ENCODE measurements at places on chromosomes 3 and 15.

DNA sequence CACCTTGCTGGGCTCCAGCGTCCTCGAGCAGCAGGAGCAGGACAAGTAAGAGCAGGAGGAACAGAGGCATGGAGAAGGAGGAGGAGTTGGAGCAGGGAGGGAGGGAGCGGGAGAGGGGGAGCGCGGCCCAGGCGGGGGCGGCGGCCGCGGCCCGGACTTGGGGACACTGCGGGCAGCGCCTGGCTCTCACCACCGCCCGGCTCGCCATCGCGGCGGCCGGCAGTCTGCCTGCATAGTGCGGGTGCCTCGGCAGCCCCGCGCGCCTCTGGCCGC is 440 bp downstream of the DCBLD2 start:
- peak; percentile 27 for DNase-seq

DNA sequence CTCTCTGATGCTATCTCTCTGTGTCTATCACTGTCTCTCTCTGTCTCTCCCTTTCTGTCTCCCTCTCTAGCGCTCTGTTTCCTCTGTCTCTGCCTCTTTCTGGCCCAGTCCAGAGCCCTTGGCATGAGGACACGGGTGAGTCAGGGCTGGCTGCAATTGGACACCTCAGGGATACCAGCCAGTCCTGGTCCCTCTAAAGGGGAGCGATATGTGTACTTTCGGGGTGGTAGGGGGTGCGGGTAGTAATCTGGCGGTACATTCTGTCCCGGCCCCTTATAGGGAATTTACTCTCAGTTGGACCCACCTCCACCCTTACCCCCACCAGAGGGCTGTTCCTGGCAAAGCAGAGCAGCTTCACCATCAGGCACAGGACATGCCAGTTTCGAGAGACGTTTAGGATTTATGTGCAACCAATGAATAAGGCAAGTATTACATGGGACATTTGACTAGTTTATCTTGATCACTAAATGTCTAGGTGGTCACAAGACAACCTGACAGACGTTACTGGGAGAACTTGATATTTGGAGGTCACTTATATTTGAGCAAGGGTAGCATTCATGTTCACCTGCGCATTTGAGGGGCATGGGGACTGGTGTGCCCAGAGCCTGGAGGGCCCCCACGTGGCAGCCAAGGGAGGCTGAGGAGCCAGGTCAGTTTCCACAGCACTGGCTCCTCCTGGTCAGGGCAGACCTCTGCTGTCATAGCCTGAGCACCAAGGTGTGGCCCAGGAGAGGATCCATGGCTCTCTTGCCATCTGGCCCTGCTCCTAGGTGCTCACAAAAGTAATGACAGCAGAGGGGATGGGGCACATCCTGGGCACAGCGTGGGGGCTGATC is 256.1 kb downstream of the PLCL2 start:
- DNase-seq = no peak

GRCh38 chr15:47587940-47588802 is 129.1 kb upstream of the SEMA6D start:
- no peak for DNase-seq

GRCh38 chr3:5304789-5305683 is 117.5 kb downstream of the EDEM1 start:
- DNase-seq = no peak

DNA sequence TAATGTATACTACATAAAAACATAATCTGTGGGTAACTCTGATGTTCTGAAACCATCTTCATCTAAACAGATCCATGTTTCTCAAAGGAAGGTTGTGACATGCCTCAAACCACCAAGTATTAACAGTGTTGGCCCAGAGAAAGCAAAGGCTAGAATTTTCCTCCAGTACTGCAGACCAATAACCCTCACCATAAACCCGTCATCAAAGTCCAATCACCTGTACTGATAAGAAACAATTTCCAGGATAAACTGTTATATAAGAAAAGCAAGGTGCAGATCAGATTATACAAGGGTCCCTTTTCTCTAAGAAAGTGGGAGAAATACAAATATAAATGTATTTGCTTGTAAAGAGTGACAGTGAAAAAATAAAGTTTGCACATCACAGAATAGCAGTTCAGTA is 32.3 kb downstream of the TBC1D2B start:
- DNase-seq = no peak

DNA sequence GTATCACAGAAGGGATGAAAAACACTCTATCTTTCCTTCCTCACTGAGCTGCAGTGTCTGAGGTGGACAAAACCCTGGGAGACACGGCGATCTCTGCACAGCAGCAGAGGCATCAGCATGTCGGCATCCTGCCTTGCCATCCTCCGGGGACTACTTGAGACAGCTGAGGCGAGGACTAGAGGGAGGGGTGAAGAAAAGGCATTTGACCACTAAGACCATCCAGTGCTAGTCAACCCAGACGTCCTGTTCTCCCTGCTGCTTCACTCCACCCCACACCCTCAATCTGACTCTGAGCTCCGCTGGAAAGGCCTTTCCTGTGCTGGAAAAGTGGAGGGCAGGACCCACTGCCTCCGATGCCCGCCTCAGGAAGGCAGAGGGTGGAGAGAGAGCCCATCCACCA is 67.3 kb downstream of the VGLL4 start:
- no peak for DNase-seq

DNA sequence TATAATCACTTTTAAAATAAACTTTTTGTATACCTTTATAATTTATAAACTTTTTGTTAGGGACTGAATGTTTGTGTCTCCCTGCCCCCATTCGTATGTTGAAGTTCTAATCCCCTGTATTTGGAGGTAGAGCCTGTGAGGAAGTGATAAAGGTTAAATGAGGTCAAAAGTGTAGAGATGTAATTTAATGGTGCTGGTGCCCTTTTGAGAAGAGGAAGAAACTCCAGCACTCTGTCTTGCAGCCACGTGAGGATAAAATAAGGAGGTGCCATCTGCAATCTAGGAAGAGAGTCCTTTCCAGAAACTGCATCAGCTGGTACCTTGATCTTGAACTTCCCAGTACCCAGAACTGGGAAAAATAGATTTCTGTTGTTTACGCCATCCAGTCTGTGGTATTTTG is 106.1 kb upstream of the RGMA start:
- no peak for DNase-seq

DNA sequence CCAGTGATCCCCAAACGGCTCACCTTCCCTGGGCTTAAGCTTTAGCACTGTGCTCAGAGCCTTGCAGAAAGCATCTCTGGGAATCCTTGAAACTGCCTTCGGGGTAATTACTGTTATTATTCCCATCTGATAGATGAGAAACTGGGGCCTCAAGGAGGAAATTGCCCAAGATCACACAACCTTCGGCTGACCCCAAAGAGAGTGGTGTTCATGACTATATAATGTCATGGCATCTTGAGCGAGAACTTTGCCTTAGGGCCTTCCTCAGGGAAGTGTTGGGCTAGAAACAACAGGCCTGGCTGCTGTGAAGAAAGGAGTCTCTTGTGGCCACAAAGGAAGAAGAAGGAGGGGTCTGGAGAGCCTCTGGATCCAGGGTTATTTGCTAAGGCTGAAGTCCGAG is 388.7 kb upstream of the CFAP20DC start:
- no peak for DNase-seq

GRCh38 chr3:125470671-125471070 is 49.3 kb downstream of the SNX4 start:
- no peak for DNase-seq
